ENCODE measurements at places on chromosomes 5 and 9. TPM values are rescaled to one million over a fixed set of nuclear protein-coding genes. Genes with fewer than 3 reads are reported as not detected.

GRCh38 chr9:125594223-125594610 is 112.8 kb downstream of the MAPKAP1 start:
- H3K27ac ChIP-seq = no peak overlapping the region
- no peak for DNase-seq

MARCOL gene
- not detected for total RNA-seq

GRCh38 chr5:104266161-104266560 is 703.6 kb upstream of the NUDT12 start:
- no peak overlapping the region for H3K4me3 ChIP-seq
- no peak overlapping the region for H3K27ac ChIP-seq
- no peaks in the 10 kb centered on the region for H3K27me3 ChIP-seq
- H3K36me3 ChIP-seq = no peaks in the 10 kb centered on the region
- DNase-seq = no peak

ATP10B gene
- total RNA-seq = not detected

DNA sequence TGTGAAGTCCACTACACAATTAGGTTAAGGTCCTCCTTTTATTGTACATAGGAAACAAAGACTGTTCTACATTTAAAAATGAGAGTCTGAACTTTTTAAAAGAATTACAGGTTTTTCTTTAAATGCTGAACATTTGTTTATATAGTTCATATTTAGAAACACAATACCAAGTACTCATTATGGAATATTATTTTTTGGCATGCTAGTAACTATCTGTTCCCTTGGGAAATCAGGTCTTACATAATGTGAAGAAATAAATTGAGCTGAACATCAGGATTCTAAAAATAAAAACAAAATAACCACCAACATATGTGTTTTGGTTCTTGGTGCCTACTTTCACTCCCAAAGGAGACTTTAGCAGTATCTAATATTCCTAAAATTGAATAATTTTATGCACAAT is 230.5 kb upstream of the IZUMO3 start:
- H3K27ac ChIP-seq = no peak overlapping the region
- H3K4me3 ChIP-seq = no peak overlapping the region
- no peaks in the 10 kb centered on the region for H3K36me3 ChIP-seq
- H3K4me1 ChIP-seq = no peaks in the 10 kb centered on the region

F2R gene
- total RNA-seq = 36.6 TPM

DNA sequence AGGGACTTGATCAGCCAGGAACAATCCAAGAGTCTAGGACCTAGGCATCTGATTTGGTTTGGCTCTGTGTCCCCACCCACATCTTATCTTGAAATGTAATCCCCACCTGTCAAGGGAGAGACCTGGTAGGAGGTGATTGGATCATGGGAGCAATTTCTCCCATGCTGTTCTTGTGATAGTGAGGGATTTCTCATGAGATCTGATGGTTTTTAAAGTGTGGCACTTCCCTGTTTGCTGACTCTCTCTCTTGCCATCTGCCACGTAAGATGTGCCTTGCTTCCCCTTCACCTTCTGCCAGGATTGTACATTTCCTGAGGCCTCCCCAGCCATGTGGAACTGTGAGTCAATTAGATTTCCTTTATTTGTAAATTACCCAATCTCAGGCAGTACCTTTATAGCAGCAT is 201.7 kb upstream of the ACTBL2 start:
- no peaks in the 10 kb centered on the region for H3K4me1 ChIP-seq
- no peak overlapping the region for H3K4me3 ChIP-seq
- H3K27me3 ChIP-seq = peaks cover 3% of the 10 kb centered on the region
- no peak for DNase-seq
- H3K36me3 ChIP-seq = no peaks in the 10 kb centered on the region

TTC16 gene
- 5.2 TPM for total RNA-seq

GRCh38 chr9:94867281-94867841 is 140.9 kb downstream of the AOPEP start:
- no peak overlapping the region for H3K27ac ChIP-seq
- no peaks in the 10 kb centered on the region for H3K27me3 ChIP-seq
- no peak for DNase-seq
- no peak overlapping the region for H3K4me3 ChIP-seq
- peaks cover 47% of the 10 kb centered on the region for H3K4me1 ChIP-seq

DNA sequence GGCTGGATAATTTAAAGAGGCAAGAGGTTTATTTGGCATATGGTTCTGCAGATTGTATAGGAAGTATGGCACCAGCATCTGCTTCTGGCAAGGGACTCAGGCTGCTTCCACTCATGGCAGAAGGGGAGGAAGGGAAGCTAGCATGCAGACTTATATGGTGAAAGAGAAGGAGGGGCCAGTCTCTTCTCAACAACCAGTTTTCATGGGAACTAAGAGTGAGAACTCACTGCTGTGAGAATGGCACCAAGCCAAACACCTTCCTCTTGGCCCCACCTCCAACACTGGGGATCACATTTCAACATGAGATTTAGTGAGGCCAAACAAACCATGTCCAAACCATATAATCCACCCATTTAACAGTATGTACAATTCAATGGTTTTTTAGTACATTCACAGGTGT is 113.3 kb upstream of the SHB start:
- H3K27me3 ChIP-seq = peaks cover 5% of the 10 kb centered on the region
- DNase-seq = no peak
- H3K4me1 ChIP-seq = peaks cover 4% of the 10 kb centered on the region

DNA sequence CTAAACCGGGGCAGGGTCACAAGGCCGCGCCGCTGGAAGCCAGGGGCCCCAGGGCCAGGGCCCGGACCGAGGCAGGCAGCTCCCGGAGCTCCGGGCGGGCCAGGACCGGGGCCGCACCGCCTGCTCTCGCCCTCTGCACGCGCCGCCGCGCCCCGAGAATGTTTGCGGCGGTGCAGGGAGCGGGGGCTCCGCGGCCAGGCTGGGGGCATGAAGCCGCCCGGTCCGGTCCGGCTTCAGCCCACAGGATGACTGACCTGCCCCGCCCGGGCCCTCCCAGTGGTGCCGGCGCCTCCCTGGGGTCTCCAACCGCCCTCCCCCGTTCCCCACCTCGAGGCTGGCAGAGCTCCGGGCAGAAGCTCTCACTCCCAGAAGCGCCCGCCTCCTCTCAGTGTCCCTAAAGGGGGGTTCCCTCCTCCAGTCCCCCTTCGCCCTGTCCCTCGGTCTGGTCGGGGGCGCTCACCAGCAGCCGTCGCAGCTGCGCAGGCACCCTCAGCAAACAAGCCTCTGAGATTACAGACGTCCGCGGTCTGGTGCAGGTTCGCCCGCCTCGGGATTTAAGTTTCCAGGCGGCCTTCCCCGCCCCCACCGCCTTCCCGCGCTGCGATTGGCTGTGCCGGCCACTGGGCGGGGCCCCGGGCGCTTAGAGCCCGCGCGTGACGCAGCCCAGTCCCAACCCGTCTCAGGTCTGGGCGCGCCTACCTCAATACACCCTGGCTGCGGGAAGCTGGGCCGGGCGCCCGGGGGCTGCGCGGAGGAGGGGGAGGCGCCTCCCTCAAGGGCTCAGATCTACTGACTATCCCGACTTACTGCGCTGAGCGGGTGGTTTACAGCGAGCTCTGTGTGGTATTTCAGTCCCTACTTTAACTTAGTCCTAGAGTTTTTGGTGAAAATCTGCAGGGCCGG is at the start of gene CTSV:
TSS of gene CTSV (minus strand) at position 532 of the 903 bp plus-strand sequence. CDS start 1,099 bp downstream, outside the sequence.
- H3K27ac ChIP-seq = no peak within 1 kb of the TSS
- H3K4me3 ChIP-seq = peak within 1 kb of the TSS; percentile 74
- no peaks in the 10 kb centered on the region for H3K36me3 ChIP-seq
- peaks cover 10% of the 10 kb centered on the region for H3K4me1 ChIP-seq

DNA sequence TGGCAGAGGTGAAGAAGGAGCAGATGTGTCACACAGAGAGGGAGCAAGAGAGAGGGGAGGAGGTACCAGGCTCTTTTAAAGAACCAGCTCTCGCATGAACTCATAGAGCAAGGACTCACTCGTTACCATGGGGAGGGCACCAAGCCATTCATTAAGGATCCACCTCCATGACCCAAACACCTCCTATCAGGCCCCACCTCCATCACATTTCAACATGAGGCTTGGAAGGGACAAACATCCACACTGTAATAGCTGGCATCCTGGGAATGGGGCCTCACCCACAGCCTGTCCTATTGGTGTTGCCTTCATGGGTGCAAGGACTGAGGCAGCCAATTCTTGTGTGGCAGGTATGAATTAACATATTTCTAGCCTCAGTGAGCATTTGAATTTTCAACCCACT is 11.6 kb upstream of the TNFAIP8 start:
- H3K4me1 ChIP-seq = peaks cover 91% of the 10 kb centered on the region
- no peaks in the 10 kb centered on the region for H3K27me3 ChIP-seq
- peak overlapping the region; percentile 29 for H3K4me3 ChIP-seq
- H3K27ac ChIP-seq = peak overlapping the region; percentile 84
- DNase-seq = no peak

SPINK6 gene
- total RNA-seq = not detected

- H3K4me1 ChIP-seq = peaks cover 2% of the 10 kb centered on the region
- peaks cover 2% of the 10 kb centered on the region for H3K36me3 ChIP-seq
- H3K27me3 ChIP-seq = peaks cover 3% of the 10 kb centered on the region
- no peak for DNase-seq
- no peak overlapping the region for H3K4me3 ChIP-seq
Measured at GRCh38 chr9:77710965-77711648, 63.0 kb upstream of the GNA14 start.

DNA sequence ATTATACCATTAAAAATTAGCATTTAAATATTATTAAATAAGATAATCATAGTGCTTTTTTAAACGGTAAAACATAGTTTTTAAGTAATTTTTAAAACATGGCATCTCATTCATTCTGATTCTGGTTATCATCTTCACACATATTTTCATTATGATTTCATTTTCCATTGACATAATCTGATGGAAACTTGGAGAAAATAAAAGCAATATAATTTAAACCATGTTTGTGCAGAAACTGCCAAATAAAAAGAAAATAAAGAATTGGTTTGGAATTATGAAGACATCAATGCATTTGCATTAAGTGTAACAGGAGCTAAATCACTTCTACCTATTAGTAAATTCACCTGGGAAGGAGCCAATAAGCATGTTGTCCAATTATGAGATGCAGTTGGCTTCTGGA is 490.1 kb upstream of the CD180 start:
- H3K4me3 ChIP-seq = no peak overlapping the region
- H3K27me3 ChIP-seq = no peaks in the 10 kb centered on the region
- DNase-seq = no peak
- H3K27ac ChIP-seq = no peak overlapping the region
- H3K36me3 ChIP-seq = no peaks in the 10 kb centered on the region

GRCh38 chr9:116208417-116209232 is 55.0 kb downstream of the PAPPA start:
- H3K4me3 ChIP-seq = no peak overlapping the region
- no peak for DNase-seq
- H3K4me1 ChIP-seq = no peaks in the 10 kb centered on the region
- no peak overlapping the region for H3K27ac ChIP-seq

ANKDD1B gene
- total RNA-seq = not detected

GRCh38 chr5:16547200-16547842 is 69.5 kb downstream of the RETREG1 start:
- no peaks in the 10 kb centered on the region for H3K27me3 ChIP-seq
- no peaks in the 10 kb centered on the region for H3K4me1 ChIP-seq
- no peak overlapping the region for H3K27ac ChIP-seq
- H3K4me3 ChIP-seq = no peak overlapping the region
- H3K36me3 ChIP-seq = no peaks in the 10 kb centered on the region

DNA sequence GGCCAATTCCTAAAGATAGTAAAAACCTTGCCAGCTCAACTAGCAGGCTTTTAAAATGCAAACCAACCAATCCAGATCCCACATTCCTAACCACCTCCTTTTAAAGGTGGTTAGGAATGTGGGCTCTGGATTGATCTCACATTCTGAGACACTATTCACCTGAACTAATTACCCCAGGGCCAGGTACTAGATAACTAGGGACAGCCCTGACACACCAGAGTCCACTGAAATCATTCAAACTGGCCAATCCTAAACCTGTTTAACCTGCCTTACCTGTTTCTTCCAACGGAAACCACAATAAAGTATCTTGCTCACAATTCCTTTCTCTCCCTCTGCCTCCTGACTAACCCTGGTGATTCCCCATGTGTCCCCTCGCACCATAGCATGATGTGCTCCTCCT is 168.3 kb upstream of the DMAC1 start:
- DNase-seq = no peak
- no peak overlapping the region for H3K4me3 ChIP-seq
- no peaks in the 10 kb centered on the region for H3K27me3 ChIP-seq

- H3K4me1 ChIP-seq = no peaks in the 10 kb centered on the region
- H3K27me3 ChIP-seq = peaks cover 2% of the 10 kb centered on the region
Measured at GRCh38 chr5:138884094-138884493, 9.0 kb upstream of the LRRTM2 start.

PAEP gene
- total RNA-seq = not detected

SPATA31D4 gene
- not detected for total RNA-seq

SETD9 gene
- 4.1 TPM for total RNA-seq

CCL21 gene
- total RNA-seq = not detected

All from activated CD4-positive, alpha-beta memory T cell treated with anti-CD3 and anti-CD28 coated beads, Interleukin-2, amount 10 ng/mL, durations not matched to agents 7 days and 5 days (primary cell).